ENCODE measurements at places on chromosomes 12 and 14.

DNA sequence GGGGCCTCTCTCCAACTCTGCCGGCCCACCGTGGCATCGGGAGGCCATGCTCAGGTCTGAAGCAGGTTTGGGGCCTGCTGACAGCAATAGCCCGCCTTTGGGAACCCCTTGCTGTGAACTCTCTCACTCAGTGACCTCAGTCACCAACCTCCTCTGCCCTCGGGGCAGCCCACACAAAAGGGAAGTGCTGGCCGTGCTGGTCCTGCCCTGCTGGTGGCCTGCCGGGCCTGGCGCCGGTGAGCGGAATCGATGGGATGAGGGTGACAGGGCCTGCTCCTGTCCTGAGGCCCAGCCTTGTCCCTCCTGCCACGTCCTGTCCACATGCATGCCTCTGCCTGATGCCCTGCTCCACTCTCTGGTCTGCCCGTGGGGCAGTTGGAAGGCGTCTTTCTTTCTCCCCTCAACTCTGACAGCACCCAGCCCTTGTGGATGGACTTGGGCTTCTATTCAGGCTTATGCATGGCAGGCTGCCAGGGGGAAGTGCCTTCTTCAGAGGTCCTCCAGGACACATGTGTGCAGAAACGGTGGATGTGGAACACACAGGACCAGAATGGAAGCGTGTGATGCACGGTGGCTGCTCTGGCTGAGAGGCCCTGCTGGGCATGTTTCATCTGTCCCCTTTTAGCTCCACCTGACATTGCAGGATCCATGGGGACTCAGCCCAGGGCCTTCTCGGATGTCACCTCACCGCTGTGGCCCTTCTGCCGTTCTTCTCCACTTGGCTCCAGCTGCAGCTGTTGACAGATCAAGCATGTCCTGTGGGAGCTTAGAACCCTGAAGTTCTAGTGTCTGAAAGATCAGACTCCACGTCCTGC, 31.9 kb downstream of the IL31 start:
- DNase-seq = no peak

DNA sequence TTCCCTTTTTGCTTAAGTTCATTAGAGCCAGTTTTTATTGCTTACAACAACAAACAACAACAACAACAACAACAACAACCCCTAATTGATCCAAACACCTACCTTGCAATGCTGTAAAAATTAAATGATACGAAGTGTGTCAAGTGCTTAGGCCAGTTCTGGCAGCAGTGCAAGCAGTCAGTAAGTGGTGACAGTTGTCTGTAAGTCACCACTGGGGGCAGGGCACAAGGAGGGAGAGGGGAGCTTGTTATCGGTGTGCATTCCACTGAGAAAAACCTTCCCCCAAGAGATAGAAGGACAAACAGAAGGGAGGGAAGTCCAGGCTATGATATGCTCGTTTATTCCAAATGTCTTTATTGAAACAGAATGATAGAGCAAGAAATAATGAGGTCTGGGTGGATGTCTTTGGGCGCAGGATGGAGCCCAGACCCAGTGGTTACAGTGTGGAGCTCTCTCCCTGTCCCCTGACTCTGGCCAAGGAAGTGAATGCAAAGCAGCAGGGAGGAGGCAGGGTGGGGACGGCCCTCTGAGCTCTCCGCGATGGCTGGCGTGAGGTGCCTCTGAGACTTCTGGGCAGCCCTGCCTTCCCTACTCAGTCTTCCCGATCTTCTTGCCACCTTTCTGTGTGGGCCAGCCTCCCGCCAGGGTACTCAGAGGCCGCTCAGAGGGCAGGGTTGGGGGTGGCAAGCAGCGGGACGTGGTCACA, 6.5 kb downstream of the SLC22A17 start:
- DNase-seq = no peak

- no peak for DNase-seq
Measured at GRCh38 chr14:37472906-37473305, 122.1 kb downstream of the FOXA1 start.

DNA sequence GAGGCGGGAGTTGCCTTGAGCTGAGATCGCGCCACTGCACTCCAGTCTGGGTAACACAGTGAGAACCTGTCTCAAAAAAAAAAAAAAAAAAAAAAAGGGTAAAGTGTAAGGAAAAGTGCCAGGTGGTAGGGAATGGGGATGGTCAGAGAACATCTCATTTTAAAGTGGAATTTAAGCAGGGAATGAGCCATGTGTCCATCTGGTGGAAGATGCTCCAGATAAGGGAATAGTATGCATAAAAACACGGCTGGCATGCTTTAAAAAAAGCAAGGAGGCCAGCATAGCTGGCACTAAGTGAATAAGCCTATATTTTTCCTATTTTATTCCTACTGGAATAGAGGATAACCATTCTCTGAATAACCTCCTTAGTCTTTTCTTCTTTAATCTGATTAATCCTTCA, 33.7 kb downstream of the FAM186A start:
- no peak for DNase-seq

- DNase-seq = no peak
Measured at GRCh38 chr12:18953505-18953904, 176.0 kb upstream of the PLEKHA5 start.

DNA sequence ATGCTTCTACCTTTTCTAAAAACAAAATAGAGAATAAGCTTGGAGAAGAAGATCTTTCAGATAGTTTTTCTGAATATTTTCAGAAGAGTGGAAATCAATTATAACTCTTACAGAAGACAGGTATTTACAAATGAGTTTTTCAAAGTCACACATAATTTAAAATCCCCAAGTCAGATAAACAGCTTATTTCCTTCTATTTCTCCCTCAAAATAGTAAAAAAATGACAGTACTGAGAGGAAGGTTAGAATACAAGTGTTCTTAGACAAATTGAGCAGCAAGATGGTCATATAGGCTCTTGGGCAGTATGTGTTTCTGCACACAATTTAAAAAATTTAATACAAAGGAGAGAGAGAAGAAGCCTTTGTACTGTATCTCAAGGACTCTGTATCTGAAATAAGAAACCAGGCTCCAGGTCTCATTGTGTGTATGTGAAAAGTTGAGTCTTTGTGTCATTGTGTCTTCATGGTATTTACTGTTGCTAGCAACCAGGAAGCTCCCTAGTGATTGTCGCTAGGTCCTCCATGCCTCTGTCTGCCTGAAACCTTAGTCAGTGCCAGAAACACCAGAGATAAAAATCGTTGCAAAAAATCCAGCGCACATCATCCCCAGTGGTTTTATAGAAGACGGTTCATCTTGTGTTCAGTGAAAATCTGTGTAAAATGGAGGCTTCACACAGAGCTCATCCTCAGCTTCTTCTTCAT, 12.9 kb upstream of the TUBA1A start:
- no peak for DNase-seq

- no peak for DNase-seq
Measured at GRCh38 chr14:30996892-30997659, 28.4 kb upstream of the AP4S1 start.

- no peak for DNase-seq
Measured at GRCh38 chr12:53044896-53045695, 4.8 kb upstream of the TNS2 start.

- no peak for DNase-seq
Measured at GRCh38 chr14:65574611-65575010, 162.1 kb downstream of the FUT8 start.

DNA sequence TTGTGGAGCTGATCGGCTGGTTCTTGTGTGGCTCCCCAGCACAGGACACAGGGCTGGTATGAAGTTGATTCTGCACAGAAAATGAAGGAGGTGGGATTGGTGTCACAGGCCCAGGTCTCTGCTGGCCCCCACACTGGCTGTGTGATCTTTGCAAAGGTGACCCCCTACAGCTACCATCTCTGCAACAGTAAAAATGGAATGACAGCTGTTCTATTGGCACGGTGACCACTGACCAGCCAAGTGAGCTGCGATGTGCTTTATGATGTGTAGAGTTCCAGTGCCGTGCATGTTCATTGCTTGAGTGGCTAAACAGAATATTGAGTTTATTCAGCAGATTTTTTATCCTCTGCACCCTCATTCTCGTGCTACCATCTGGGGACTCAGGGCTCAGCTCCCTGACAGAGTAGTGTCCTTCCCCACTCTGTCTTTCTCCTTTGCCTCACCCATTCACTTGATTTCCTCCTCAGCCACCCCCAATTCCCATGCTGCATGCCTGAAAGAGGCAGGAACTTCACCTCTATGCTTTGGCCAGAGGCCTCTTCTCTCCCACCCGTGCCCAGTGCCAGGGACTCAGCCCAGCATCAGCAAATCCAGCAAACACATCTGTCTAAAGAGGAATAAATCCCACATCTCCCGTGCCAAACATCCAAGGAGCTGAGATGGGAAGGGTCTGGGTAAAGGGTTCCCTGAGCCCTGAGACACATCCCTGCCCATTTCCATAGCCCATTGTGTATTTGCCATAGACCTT, 21.2 kb downstream of the C14orf132 start:
- DNase-seq = no peak

GRCh38 chr14:95307402-95308041, 12.2 kb downstream of the CLMN start:
- no peak for DNase-seq

DNA sequence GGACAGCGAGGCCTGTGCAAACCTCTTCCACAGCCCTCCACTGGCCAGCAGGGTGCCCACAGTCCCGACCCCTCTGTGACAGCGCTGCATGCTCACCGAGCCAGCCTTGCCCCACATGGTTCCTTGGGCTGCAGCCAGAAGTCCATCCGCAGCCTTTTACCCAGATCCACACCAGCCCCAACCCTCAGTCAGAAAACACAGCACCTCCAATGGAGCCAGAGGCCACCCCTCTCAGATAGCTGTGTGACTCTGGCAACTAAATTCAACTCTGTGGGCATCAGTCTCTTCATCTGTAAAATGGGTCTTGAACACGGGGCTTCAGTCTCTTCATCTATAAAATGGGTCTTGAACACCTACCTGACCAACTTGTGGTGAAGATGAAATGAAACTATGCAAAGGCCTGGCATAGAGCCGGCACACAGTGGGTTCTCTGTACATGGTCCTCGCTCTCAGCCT, 38.0 kb downstream of the NFKBIA start:
- DNase-seq = no peak

GRCh38 chr14:94392510-94392935, 4.1 kb upstream of the SERPINA1 start:
- DNase-seq = peak; percentile 26

GRCh38 chr12:49865109-49865781, 22.3 kb upstream of the BCDIN3D start:
- no peak for DNase-seq

- no peak for DNase-seq
Measured at GRCh38 chr12:82438356-82438755, 80.0 kb downstream of the METTL25 start.

DNA sequence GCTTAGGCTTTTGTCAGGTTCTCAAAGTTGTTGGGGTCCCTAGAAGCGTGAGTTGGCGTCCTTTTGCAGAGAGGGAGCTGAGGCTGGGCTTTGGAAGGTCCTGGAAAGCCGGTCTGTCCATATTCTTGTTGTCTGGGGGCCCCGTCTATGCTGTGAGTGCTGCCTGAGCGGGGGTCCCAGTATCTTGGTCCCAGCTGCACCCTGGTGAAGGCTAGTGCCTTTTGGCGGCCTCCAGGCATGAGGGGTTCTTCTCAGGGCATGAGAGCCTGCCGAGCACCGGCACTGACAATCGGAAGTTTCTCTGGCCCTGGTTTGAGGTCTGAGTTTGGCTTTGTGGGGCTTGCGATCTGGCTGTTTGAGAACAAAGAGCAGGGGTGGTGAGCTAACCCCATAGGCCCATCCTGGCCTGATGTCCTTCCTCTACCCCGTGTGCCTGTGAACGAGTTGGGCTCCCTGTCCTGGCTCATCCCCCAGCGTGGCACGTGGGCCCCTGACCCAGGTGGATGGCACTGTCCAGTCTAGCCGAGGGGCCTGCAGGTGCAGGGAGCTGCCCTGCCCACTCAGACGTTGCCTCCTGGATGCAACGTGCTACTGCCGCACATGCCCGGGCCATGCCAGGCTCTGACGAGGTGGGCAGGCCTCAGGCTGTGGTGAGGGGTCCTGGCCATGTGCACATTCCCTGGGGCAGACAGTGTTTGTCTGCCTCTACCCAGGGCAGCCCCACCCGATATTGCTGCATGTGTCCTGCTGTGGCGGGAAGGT, 3.9 kb downstream of the CEP170B start:
- no peak for DNase-seq

- no peak for DNase-seq
Measured at GRCh38 chr14:54343272-54344121, 53.3 kb upstream of the CDKN3 start.

DNA sequence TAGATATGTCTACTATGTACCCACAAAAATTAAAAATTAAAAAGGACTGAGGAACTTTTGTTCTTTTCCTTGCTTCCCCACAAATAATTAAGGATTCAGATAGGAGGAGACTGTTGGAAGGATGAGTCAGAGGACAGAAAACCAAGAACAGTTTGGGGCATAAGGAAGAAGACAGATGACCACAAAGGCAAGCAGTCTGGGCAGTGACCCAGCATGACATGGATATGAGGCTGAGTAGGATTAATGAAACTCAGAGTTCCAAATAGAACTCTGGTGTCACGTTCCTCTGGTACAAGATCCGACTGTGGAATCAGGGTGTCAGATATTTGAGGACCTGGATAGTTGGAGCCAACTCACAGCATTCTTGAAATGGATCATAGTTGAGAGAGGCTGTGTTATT, 89.3 kb upstream of the SLC38A4 start:
- no peak for DNase-seq

GRCh38 chr12:91100906-91101305, 10.4 kb downstream of the LUM start:
- no peak for DNase-seq

DNA sequence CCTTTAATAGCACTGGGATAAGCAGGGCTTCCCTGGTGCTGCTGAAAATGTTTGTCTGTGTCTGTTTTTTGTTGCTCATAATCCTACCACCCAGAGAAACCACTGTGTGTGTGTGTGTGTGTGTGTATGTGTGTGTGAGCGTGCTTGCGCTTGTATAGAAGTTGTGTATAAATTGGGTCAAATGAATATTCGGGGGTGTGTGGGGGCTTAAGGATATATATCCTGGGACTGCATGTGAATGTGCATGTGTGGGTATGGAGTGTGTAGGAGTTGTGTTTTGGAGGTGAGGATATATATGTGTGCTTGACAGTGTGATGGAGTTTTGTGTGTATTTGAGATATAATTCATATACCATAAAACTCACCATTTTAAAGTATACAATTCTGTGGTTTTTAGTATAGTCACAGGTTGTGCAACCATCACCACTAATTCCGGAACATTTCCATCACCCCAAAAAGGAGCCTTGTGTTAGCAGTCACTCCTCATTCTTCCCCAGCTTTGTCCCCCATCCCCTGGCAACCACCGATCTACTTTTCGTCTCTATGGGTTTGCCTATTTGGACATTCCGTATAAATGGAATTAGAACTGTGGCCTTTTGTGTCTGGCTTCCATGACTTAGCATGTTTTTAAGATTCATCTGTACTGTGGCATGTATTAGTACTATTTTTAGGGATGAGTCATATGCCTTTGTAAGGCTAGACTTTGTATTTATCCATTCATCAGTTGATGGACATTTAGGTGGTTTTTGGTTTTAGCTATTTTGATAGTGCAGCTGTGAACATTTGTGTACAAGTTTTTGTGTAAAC, 25.6 kb downstream of the TCTN1 start:
- DNase-seq = no peak

GRCh38 chr14:103626146-103626850, 2.7 kb upstream of the KLC1 start:
- DNase-seq = no peak

GRCh38 chr14:78405079-78405856, 235.1 kb downstream of the NRXN3 start:
- DNase-seq = no peak

- DNase-seq = no peak
Measured at GRCh38 chr12:31031951-31032335, 41.7 kb upstream of the DDX11 start.

- DNase-seq = no peak
Measured at GRCh38 chr14:50059763-50060616, 56.4 kb downstream of the VCPKMT start.
